ENCODE measurements at places on chromosomes 2 and 18. TPM values are rescaled to one million over a fixed set of nuclear protein-coding genes. Genes with fewer than 3 reads are reported as not detected.
A peak's percentile ranks its signal among the peaks of the same experiment; 100 is the strongest.

FBXO41 gene
- 3.7 TPM for total RNA-seq

COL4A3 gene
- total RNA-seq = not detected

TBR1 gene
- total RNA-seq = 0.09 TPM

SCYGR4 gene
- not detected for total RNA-seq

CD302 gene
- total RNA-seq = 1.0 TPM

SPC25 gene
- total RNA-seq = 39.3 TPM

TMEM185B gene
- total RNA-seq = 22.4 TPM

EML6 gene
- 8.1 TPM for total RNA-seq

- DNase-seq = no peak
Measured at GRCh38 chr18:7576685-7577084, 9.6 kb downstream of the PTPRM start.

- DNase-seq = no peak
Measured at GRCh38 chr2:6082625-6083018, 390.4 kb downstream of the SOX11 start.

DNA sequence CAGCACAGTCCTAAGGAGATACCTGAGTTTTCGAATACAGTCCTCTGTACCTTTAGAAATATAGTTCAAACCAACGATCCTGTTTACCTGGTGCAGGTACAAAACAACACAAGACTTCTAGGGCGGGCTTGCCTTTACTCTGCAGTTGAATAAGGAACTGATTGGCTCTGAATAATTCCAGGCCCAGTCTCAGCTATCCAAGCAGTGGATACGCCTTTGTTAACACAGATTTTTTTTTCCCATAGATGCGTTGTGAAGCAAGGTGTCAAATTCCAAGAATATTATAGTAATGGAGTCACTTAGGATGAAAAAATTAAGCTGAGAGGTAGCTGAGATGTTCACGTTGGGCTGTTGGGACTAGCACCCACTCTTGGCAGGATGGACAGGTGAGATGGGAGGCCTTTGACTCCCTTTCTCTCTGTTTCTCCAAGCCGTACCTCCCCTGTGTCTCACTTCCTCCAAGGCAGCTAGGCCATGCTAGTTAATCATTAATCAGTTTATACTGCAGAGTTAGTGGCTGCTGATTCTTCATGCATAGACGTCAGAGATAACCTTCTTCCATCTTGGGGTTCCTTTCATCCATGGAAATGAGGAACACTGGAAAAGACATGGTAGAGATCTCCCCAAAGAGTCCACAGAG is 380.8 kb upstream of the ACVR2A start:
- DNase-seq = no peak

DNA sequence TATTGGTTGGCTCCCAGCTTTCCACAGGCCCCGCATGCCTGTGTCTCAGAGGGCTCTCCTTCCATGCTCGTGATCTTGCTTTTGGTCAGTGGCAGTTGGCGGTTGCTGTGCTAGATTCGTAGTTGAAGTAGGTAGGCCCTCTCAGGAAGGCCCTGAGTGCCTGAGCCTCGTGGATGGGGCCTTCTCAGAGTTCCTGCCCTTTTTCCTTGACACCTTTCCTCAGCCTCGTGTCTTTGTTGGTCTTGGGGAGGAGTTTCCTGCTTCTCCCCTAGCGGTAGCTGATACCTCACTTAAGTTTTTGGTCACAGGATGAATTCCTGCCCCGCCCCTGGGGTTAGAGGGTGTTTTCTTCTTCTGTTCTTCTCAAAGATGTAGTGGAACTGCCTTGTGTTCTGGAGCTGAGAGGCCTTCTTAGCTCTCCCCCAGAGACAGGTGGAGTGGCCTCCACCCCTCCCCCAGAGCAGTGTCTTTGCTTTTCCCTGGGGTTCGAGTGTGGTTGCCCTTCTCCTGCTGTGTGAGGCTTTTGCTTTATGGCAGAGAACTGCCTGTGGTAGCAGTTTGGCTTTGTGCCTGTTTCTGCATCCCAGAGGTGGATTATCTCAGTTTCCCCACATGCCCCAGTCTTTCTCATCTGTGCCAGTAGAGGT is 94.8 kb downstream of the ZNF407 start:
- DNase-seq = no peak

GRCh38 chr2:202718614-202719013 is 83.8 kb downstream of the FAM117B start:
- DNase-seq = no peak

GRCh38 chr2:225614915-225615314 is 215.4 kb downstream of the NYAP2 start:
- DNase-seq = no peak

GRCh38 chr18:76875390-76876325 is 53.3 kb downstream of the ZNF236 start:
- DNase-seq = peak; percentile 59

DNA sequence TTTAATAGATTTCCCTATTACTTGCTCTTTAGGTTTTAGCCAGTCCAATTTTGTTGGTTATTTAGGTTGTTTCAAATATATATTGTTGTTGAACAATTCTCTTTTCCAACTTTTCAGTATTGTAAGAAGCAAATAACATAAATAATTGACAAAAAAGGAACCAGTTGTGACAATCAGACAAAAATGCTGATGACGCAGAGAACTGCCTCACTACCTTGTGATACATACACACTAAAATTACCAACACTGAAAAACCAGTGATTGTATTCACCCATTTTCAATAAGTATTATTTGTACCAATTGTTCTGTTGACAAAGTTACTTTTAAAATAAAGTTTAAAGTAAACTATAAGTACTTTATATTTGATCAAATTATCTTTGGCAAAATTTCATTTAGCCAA is 43.1 kb upstream of the NABP1 start:
- no peak for DNase-seq

GRCh38 chr2:28927469-28927868 is 33.0 kb downstream of the WDR43 start:
- no peak for DNase-seq

All from neural crest cell (in vitro differentiated cells).